ENCODE measurements at places on chromosomes 11 and 22.

- H3K27me3 ChIP-seq: no peaks in the 10 kb centered on the region
- H3K4me3 ChIP-seq: no peak overlapping the region
- no peaks in the 10 kb centered on the region for H3K36me3 ChIP-seq
These were observed 10.3 kb upstream of the BIK start for GRCh38 chr22:43100225-43100624.

GRCh38 chr22:45889539-45890350 lies 87.2 kb downstream of the WNT7B start:
- no peak for DNase-seq
- H3K36me3 ChIP-seq: no peaks in the 10 kb centered on the region
- H3K27ac ChIP-seq: no peak overlapping the region
- no peaks in the 10 kb centered on the region for H3K4me1 ChIP-seq
- H3K27me3 ChIP-seq: no peaks in the 10 kb centered on the region
- H3K4me3 ChIP-seq: peak overlapping the region; percentile 23

GRCh38 chr11:46438211-46438610 lies 46.6 kb upstream of the CHRM4 start:
- no peak overlapping the region for H3K4me3 ChIP-seq
- DNase-seq: no peak
- H3K27ac ChIP-seq: no peak overlapping the region
- H3K4me1 ChIP-seq: no peaks in the 10 kb centered on the region

- DNase-seq: no peak
- no peak overlapping the region for H3K4me3 ChIP-seq
- no peak overlapping the region for H3K27ac ChIP-seq
- no peaks in the 10 kb centered on the region for H3K36me3 ChIP-seq
- no peaks in the 10 kb centered on the region for H3K27me3 ChIP-seq
These were observed 15.6 kb downstream of the OVCH2 start for GRCh38 chr11:7690648-7691047.

GRCh38 chr11:30258679-30259078 lies 27.9 kb downstream of the FSHB start:
- H3K4me1 ChIP-seq: no peaks in the 10 kb centered on the region
- no peak overlapping the region for H3K27ac ChIP-seq
- no peak overlapping the region for H3K4me3 ChIP-seq
- H3K27me3 ChIP-seq: no peaks in the 10 kb centered on the region
- DNase-seq: no peak
- H3K36me3 ChIP-seq: no peaks in the 10 kb centered on the region

DNA sequence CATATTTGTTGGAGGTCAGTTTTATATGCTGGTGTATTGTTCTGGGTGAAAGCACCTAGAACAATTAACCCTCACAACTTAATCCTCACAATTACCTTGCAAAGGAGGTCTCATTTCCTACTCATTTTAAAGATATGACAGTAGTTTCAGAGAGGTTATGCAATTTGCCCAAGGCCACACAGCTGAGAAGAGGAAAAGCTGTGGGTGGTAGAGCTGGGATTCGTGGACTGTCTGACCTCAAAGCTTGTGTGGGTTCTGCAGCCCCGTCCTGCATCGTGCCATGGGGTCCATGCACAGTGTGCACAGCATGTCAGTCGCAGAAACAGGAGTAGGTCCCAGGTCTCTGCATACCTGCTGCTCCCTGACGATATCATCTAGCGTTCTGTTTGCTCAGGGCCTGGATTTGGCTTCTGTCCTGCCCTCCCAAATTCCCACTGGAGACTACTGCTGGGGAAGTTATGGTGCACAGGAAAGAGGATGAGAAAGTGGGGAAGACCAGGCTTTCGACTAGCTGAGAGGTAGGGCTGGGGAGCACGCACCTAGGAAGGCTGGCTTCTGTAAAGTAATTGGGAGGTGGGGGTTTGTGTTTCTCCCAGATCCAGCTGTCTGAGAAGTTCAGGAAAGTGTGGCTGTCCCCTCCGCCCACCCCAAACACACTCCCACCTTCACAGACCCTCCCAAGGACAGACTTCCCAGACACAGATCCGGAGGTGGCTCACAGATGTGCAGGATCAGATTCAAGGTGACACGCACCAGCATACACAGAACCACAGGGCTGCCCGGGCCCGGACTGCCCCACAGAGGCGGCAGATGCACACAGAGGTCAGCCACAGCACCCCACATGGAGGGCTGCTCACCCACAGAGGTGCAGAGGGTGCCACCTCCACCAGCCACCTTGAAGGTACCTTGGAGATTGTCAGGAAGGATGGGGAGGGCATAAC lies 2.0 kb downstream of the BACE1 start:
- peaks cover 31% of the 10 kb centered on the region for H3K4me1 ChIP-seq
- H3K27ac ChIP-seq: no peak overlapping the region
- H3K36me3 ChIP-seq: no peaks in the 10 kb centered on the region
- no peak for DNase-seq
- no peaks in the 10 kb centered on the region for H3K27me3 ChIP-seq
- H3K4me3 ChIP-seq: peak overlapping the region; percentile 97

Measured in thoracic aorta (tissue), 2 donors.